AG09319 (cell line): ENCODE measurements at places on chromosomes 1 and 21.

DNA sequence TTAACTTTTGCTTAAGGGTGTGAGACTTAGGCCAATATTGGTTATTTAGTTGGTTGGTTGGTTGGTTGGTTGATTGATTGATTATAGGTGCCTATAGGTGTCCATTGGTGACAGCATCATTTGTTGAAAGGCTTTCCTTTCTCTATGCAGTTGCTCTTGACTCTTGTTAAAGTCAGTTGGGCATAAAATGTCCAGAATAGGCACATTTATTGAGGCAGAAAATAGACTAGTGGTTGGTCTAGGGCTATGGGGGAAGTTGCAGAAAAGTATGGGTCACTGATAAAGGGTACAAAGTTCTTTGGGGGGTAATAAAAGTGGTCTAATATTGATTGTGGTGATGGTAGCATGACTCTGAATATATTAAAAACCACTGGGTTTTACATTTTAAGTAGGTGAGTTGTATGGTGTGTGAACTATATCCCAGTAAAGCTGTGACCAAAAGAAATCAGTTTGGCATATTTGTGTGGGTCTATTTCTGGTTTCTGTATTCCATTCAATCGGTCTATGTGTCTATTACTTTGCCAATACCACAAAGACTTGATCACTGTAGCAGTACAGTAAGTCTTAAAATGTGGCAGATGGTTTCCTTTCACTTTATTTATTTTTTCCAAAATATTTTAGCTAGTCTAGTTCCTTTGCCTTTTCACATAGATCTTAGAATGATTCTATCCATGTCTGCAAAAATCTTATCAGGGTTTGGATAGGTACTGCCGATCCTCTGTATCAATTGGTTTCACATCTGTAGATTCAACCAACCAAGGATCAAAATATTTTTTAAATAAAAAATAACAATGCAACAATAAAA, 63.0 kb downstream of the ATP1A1 start:
- no peak for DNase-seq

DNA sequence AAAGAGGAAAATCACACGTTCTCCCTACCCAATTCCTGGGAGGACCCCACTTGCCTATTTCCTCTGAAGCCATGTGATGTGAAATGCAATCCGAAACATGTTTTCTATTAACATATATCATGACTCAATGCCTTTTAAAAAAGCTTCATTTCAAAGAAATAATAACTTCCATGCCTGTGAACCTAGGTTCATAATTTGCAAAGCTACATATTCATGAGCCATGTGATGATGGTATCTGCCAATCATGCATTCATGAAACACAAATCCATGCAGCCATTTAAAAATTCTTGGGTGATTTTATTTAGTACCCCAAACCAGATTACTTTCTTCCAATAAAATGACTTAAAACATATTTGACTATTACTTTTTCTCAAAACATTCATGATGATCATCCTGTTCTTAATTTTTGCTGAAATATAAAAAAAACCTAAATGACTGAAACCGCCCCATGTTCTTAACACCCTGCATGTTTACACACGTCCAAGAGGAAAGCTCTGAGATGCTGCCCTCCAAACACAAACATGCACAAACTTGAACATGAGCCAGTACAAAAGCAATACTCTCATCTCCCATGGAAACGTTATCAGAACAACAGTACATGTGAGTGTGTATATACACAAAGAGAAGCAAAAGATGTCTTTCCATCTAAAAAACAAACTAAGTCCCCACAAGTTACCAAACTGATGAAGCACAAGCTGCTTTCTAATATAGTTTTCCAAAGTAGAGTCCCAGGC, 140.1 kb downstream of the TGFBR3 start:
- no peak for DNase-seq

- no peak for DNase-seq
These were observed 27.0 kb downstream of the TRIM11 start for GRCh38 chr1:228379666-228380065.

- no peak for DNase-seq
These were observed 419.9 kb downstream of the PTPRU start for GRCh38 chr1:29655945-29656850.

DNA sequence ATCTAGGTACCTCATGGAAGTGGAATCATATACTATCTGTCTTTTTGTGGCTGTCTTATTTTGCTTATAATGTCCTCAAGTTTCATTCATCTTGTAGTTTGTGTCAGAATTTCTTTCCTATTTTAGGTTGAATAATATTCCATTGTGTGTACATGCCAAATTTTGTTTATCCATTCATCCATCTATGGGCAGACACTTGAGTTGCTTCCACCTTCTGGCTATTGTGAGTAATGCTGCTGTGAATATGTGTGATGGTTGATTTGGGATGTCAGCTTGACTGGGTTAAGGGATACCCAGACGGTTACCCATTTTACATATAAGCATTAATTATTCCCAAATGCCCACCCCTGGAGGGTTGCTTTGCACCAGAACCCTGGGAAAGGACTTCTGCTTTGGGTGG, 477.5 kb downstream of the PTPRU start:
- DNase-seq, result no peak

DNA sequence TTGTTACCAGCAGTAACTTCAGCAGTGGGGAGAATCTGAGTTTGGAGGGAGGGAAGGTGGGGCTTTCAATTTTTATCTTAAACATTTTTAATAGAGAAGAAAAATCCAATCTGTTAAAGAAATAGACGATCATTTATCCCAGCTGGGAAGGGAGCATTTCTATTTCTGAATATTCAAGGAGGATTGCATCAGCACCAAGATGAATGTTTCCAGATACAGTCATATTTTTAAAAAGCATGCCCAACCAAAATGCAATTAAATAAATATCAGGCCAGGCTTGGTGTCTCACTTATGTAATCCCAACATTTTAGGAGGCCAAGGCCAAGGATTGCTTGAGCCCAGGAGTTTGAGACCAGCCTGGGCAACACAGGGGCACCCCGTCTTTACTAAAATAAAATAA, 1.7 kb upstream of the ATP1A4 start:
- peak; percentile 50 for DNase-seq

DNA sequence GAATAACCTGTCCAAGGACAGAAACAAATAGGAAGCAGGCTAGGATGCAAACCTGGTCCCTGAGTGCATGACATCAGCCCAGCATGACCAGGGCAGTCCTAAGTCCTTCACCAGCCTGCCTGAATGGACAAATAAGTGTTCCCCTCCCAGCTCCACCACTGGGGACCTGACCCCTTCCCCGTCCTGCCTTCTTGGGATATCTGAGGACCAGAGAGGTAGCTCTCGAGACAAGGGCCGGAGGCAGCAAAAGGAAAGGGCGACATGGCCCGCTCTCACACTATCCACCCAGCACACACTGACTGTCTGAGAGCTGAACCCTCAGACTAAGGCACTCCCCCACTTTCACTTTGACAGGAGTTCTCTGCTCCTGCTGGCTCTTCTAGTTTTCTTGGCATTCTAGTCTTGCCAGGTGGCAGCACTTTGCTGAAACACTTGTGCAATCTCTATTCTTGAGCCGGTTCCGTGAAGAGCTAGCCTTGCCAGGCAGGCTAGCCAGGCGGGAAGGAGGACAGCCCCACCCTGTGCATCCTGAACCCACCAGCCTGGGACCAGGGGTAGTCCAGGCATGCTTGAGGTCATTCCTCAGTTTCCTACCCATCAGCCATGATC, 251.1 kb upstream of the RAB4A start:
- DNase-seq, result no peak

- no peak for DNase-seq
These were observed 81.4 kb downstream of the ESRRG start for GRCh38 chr1:216641669-216642460.

DNA sequence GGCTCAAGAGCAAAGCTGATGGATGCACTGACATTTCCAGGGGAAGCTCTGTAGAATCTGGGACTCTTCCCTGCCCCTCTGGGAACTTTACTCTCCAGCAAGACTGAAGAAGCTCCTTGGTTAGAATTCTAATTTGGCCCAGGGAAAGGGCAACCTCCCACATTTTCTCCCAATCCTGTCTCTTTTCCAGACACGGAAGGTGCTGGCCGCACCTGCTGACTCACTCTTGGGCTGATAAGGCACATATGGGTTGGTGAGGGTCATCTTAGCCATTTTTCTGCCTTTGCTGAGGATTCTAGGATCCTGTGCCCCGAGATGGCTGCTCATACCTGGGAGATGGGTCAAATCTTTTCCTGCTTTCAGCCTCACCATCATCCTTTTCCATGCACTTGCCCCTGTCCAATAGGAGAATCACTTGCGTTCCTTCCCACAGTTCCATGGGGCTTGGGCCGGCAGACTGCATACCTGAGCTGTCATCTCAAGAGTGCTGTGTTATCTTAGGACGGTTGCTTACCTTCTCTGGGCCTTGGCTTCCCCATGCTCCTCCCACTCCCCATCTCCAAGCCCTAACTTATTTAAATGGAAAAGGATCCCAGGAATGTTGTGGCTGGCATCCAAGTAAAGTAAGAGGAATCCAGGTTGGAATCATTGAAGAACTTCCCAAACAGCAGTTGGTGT, 1.3 kb downstream of the TINAGL1 start:
- DNase-seq, result no peak

- DNase-seq, result no peak
These were observed 12.6 kb upstream of the CHI3L2 start for GRCh38 chr1:111214884-111215283.

DNA sequence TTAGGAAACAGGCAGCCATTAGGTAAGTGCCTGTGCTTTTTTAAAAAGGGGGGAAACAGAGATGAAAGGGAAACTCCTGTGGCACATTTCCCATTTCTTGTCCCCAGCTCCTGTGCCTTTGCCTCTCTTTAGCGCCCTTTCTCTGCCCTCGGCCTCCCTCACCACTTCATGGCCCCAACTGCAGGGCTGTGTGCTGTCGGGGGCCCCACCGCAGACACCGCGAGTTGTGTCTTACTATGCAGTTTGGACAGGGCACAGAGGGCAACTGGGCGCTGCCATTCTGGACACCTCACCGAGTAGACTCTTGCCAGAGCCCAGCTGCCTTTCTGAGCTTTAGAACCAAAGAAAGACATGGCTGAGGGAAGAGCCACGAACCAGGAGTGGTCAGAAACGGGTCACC, 93.7 kb upstream of the LPGAT1 start:
- no peak for DNase-seq

- no peak for DNase-seq
These were observed 37.0 kb downstream of the PKP1 start for GRCh38 chr1:201320168-201320788.

GRCh38 chr1:87200875-87201638, 127.6 kb upstream of the LMO4 start:
- no peak for DNase-seq

DNA sequence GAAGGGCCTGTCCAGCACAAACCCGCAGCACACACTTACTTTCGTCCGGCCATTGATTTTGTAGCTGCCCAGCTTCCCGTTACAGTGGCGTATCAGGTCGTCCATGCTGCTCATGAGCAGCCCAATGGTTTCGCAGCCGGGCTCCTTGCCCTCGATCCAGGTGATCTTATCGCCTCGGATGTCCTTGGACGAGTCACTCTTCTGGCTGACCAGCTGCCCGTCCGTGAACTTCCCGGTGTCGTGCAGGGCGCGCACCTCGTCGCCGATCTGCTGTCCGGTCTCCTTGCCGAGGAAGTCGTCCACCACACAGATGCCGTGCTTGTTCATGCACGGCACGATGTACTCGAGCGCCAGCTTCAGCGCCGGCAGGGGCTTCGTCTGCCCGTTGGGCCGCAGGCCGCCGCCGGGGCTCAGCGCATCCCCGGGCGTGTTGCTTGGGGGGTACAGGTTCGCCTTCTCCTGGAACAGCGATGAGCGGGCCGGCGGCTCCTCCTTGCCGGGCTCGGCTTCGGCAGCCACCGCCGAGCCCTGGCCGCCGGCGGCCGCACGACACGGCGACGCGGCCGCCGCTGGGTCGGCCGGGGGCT, 1.0 kb downstream of the EGLN1 start:
- DNase-seq, result no peak

GRCh38 chr1:94025383-94026340, 95.3 kb downstream of the ABCA4 start:
- DNase-seq, result no peak

DNA sequence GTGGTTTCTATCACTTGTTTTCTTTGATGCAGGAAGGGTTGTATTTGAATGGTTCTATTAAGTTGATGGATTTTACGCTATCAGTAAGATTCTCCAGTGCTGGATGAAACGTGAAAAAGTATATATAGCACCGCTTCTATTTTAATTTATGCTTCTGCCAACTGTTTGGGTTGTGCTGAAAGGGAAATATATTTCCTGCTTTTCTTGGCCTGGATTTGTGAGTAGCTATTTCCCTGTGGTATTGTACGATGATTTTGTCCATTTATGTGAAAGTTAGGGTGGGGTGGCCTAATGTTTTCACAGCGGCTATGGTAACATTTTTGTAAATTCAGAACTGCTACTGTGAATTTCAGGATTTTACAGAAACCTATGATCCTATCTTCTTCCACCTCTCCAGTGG, 322 bp downstream of the C1orf162 start:
- no peak for DNase-seq

DNA sequence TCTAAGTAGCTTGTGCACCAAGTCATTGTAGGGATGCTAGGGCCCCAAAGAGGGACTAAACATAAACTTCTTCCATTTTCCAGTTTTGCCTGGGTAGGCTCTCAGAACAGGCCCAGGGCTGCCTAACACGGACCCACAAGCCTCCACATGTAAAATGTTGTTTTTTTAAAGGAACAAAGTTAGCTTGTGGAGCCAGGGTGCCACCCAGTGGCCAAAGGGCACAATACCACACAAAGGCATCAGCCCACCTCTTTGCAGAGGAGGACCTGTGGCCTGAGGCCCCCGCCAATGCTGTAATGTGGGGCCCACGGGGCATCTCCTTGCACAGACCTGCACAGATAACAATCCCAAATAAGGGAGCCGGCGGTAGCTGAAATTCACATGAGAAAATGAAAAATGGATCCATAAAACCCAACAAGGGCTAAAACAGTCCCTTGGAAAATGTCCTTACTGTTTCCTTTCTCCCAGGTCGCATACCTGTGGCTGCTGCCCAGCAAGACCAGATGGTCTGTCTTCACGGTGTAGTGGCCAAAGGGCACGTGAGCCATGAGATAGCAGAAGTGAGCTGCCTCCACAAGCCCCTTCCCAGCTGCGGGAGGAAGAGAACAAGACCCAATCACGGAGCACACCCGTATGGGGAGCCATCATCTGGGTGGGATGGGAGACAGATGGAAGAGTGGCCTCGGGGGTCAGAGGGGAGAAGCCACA, 23.8 kb downstream of the SEC16B start:
- DNase-seq, result no peak

GRCh38 chr1:34973326-34973725, 11.8 kb downstream of the TMEM35B start:
- no peak for DNase-seq

DNA sequence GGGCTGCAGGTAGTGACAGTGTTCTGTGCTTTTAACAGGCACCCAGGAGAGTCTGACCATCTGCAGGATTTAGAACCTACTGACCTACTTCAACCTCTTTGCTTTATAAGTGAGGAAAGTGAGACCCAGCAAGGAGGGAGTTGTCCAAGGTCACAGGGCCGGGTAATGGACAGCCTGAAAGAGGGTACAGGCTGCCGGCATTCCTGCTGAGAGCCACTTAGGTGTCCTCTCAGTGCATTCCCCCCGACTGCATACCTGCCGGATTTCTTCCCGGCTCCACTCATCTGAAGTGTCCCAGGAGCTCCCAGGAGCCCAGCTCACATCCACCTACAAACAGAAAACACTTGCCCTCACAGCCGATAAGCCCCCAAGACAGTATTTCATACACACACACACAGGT, 13.9 kb downstream of the PHLDA3 start:
- no peak for DNase-seq

- DNase-seq, result no peak
These were observed 31.8 kb downstream of the ABCG1 start for GRCh38 chr21:42250422-42251403.
